ENCODE measurements at places on chromosomes 3 and 15.

- no peak for DNase-seq
Observed at GRCh38 chr3:189790658-189791057, 159.5 kb downstream of the TP63 start.

DNA sequence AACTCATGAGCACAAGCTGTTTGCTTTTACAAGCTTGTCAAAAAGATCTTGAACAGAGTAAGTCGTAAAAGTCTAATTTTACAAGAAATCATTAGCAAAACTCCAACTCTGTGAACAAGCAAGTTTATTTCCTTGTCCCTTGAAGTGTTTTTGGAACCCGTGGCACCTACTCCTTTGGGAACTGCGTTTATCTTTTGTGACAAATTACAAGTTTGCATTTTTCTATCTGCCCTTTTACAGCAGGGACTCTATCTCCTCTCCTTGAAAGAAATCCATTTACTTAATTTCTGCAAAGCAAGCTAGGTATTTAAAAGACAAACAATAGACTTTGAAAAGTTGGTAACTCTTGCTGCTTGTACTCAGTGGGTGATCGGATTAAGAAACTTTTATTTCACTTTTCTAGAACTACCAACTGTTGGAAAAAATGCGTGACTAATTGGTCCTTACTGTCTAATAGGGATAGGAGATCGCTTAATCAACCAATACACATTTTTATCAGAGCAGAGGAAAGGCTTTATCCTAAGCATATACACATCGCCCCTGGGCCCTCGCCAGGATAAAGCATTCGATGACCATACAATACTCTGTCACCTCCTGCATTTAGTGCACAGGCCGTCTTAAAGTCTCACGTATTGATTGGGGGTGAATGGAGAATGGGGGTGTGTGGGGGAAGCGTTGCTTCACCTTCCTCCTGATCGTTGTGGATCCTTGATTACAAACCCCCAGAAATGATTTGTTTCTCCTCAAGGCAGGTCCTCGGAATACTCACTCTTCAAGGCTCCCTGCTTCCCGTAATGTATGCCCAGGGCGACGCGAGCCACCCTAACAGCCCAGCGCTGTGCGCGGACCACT, 1.7 kb downstream of the PRTG start:
- peak; percentile 43 for DNase-seq

GRCh38 chr3:170848292-170848917, 21.6 kb downstream of the RPL22L1 start:
- no peak for DNase-seq

DNA sequence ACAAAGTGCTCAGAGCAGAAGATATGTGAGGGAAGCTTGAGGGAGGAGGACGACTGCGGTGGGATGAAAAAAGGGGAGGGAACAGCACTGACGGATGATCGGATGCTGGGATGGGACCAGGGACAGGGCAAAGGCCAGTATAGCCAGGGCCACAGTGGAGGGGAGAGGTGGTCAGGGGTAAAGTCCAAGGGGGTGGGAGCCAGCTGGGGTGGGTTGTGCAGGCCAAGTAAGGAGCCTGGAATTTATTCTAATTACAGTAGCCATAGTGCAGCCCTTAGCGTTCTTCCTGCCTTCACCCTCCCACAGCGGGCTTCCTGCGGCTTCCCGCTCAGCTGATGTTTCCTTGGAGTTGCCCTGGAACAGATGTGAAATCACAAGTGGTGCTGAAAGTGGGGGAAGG, 7.6 kb upstream of the APEH start:
- DNase-seq = no peak

DNA sequence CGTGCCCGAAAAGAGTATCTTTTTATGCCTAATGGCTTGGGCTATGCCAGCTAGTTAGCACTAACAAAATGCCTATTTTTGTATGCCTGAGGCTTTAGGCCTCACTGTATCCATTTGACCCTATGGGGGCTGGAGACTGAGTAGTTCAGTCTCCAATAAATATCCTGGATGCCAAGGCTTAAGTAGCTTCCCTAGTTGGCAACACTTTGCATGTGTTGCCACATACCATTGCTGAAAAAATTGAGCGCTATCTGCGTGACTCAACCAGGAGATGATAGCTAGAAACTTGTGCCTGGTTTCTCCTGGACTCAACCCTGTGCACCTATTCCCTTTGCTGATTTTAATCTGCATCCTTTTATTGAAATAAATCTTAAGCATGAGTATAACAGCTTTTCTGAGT, 58.4 kb upstream of the ATP2C1 start:
- no peak for DNase-seq

DNA sequence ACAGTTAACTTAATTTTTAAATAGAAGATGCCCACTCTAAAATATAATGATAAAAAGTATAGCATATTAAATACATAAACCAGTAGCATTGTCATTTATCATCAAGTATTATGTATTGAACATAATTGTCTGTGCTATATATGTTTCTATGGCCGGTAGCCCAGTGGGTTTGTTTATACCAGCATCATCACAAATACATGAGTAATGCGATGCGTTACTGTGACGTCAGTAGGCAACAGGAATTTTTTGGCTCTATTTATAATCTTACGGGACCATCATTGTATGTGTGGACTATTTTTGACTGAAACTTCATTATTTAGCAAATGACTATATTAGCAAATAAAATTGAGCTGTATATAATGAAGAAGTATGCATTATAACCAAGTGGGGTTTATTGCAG, 82.1 kb downstream of the FLNB start:
- DNase-seq = no peak

DNA sequence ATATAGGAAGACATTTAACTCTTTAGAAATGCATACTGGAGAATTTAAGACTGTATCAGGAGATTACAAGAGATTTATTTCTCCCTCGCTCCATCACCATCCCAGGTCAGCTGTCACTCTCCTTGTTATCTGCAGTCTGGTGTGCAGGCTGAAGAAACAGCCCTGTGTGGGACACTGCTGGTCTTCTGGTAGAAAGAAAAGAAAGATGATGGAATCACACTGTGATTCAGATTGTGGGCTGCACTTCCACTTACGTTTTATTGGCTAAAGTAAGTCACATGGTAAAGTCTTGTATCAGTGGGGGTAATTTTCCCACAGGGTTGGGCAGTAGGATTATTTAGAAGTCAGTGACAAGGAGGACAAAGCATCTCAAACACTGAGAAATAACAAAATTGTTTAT, 18.1 kb upstream of the ATP1B3 start:
- DNase-seq = no peak

GRCh38 chr3:154977666-154978065, 102.5 kb upstream of the MME start:
- no peak for DNase-seq

DNA sequence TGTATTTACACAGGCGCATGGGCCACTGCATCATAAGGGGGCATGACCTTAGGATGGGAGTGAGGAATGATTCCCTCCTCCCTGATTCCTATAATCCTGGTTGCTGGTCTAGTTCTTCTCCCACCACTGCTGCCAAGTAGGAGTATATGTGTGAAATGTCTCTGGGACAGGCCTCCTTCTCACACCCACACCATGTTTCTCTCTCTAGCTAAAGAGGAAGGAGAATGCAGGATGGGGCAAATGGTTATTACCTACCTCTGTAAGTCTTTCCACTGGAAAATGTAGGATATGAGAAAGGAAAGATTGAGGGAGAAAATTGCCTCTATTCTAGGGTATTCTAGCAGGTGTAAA, 159.2 kb downstream of the THSD4 start:
- DNase-seq = no peak

DNA sequence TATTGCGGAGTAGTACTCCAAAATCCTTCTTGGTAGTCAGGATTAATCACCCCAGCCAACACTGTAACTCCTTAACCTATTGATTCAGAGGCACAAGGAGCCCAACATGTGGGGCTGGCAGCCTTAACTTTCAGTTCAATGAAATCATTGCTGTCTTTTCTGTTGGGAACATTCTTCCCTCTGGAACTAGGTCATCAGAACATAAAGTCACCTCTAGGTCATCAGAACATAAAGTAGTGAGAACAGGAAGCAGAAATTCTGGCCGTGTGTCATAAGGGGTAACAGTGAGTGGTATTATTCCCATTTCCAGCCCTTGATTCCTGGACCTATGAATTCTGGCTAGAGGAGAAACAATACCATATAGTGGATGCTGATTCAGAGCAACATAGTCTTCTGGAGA, 71.5 kb upstream of the TNIK start:
- no peak for DNase-seq

DNA sequence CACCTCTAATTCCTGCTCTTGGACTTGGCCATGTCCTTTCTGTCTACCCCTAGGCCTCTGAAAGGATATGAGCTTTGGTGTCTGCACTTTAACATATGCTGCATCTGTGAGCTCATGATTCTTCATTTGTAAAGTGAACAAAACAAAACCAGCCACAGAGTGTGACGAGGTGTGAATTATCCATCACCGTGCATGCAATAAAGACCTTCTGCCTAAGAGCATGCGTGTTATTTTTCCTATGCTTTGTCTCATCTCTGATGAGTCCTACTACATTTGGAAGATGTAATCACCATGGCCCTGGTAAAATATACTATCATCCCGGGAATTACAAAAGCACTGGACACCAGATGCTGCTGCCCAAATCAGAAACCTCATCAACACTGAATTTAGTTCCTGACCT, 103.5 kb upstream of the KCNAB1 start:
- DNase-seq = no peak

- no peak for DNase-seq
Observed at GRCh38 chr15:36601952-36602351, 22.5 kb downstream of the CDIN1 start.

DNA sequence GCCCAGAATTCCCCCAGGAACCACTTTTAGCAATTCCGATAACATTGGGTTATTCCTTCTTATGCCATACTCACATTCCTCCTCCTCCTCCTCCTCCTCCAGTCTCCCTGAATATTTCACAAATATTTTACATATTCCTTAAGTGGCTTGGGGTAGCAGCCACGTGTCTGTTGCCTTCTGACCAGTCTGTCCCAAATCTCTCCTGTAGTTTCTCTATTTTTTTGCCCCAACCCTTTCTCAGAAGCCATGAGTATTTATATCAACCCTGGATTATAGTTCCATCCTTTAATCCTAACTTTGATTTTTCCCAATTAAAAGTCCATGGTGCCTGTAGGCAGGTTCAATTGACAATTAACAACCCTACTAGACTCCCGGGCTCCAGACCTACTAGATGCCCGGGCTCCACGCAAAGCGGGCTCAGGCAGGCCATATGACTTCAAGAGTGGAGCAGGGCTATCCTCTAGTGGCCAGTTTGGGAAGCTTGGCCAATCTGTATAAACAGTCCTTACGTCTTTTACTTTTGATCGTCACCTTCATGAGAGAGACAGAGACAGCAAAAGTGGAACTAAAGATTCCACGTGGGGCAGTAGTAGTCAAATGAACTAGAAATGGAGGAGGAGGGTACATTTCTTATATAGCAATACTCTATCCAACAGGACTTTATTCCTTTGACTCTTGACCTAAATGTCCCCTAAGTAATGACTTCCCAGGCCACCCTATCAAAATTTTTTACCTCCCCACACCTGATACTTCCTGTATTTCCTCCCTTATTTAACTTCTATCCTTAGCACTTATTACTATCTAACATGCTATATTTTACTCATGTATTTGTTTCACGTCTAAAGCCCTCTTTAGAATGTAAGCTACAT, 69.7 kb downstream of the USF3 start:
- DNase-seq = peak; percentile 64

DNA sequence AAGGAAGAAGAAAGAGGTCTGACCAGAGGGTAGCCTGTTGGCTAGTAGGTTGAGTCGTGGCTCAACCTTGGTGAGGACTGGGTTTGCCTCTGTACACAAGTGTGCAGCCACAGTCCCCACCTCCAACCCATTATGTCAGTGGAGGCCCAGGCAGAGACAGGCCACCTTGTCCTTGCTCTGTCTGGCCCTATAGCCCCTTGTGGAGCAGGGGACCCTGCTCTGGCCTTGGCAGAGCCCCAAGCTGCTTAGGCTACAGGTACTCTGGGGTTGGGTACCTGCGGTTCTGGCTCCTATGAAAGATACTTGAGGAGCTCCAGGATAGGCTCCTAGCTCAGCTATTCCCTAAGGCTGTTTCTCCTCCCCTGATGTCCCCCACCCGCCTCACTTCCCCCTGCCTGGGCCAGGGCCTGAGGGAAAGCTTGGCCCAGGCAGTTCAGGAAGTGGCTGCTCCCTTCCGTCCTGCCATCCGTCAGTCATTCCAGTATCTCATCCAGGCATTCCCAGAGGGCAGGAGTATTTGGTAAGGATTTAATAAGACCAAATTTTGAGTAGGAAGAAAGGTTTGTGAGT, 44.0 kb downstream of the FGD5 start:
- DNase-seq = no peak

GRCh38 chr3:170387950-170388349, 30.4 kb downstream of the SKIL start:
- DNase-seq = no peak

- no peak for DNase-seq
Observed at GRCh38 chr3:43256714-43257461, 29.5 kb upstream of the SNRK start.

DNA sequence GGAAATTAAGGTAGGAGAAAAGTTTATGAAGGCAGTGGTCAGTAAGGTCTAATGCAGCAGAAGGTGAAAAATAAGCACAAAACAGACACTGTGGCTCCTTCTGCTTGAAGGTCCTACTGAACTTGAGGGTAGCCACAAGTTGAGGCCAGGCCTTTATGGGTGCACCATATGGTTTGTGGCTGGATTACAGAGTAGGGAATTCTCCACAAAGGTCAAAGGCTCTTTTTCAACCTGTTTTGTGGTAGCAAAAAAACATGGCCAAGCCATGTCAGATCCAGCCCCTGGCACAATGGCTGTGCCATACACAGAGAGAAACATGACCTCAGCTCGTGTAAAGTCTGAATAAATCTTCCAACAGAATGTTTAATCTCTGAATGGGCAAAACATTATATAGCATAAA, 214.0 kb downstream of the SATB1 start:
- no peak for DNase-seq

DNA sequence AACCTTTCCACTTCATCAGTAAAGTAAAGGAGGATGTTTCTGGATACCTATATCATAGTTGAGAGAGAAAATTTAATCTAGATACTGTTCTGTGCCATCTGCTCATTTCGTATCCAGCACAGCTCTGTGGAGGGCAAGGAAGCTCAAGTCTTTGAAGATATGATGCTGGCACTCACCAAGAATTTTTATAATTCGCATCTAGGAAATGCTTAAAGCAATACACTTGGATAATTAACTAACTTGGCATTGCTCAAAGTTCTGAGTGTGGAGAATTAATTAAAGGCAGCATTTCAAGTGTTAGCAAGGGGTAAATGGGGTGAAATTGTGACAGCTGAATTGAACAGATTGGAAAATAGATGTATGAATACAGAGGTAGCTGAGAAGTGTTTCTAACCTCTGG, 213.2 kb downstream of the KCNMB2 start:
- DNase-seq = no peak
